ENCODE measurements at places on chromosomes 11 and 22. TPM values are rescaled to one million over a fixed set of nuclear protein-coding genes. Genes with fewer than 3 reads are reported as not detected.

GRCh38 chr22:35582218-35582860 is 34.8 kb downstream of the MB start:
- no peak for DNase-seq

Gene RAB39A
- total RNA-seq, result 0.69 TPM

Gene DUSP8
- total RNA-seq, result 2.5 TPM

- no peak for DNase-seq
Observed at GRCh38 chr22:50529416-50529896, 356 bp downstream of the TYMP start.

GRCh38 chr22:20011993-20012740 is 4.5 kb downstream of the ARVCF start:
- DNase-seq, result no peak

DNA sequence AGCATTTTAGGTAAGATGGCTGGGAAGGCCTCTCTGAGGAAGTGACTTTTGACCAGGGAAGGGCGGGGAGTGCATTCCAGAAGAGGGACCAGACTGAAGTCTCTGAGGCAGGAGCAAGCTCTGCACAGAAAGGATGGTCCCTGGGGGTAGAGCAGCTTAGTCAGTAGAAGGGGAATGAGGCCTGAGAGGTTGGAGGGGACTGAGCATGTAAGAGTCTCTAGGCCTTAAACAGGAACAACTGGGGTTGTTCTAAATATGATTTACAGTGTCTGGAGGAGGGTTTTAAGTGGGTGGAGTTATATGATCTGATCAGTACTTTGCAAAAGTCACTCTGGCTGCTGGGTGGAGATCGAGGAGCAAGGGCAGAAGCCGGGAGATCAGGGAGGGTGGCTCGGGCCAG is 31.7 kb upstream of the TEF start:
- no peak for DNase-seq

DNA sequence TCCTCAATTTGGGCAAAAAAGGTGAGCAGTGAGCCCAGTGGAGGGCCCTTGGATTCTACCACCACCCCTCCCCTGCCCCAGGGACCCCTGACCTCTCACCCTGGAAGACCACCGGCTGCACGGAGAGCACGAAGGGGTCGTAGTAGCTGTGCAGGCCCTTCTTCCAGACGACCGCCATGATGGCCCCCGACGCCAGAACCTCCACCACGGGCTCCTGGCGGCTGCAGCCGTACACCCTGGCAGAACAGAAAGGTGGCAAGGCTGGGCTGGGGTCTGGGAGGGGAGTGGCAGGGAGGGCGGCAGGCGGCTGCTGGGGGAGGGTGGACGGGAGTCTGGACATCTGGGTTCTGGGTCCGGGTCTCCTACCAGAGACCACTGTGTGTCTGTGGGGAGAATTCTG is 23.3 kb downstream of the TMPRSS6 start:
- no peak for DNase-seq

- no peak for DNase-seq
Observed at GRCh38 chr22:17627961-17628405, 566 bp downstream of the ATP6V1E1 start.

Gene GAS2
- total RNA-seq, result 1.4 TPM

DNA sequence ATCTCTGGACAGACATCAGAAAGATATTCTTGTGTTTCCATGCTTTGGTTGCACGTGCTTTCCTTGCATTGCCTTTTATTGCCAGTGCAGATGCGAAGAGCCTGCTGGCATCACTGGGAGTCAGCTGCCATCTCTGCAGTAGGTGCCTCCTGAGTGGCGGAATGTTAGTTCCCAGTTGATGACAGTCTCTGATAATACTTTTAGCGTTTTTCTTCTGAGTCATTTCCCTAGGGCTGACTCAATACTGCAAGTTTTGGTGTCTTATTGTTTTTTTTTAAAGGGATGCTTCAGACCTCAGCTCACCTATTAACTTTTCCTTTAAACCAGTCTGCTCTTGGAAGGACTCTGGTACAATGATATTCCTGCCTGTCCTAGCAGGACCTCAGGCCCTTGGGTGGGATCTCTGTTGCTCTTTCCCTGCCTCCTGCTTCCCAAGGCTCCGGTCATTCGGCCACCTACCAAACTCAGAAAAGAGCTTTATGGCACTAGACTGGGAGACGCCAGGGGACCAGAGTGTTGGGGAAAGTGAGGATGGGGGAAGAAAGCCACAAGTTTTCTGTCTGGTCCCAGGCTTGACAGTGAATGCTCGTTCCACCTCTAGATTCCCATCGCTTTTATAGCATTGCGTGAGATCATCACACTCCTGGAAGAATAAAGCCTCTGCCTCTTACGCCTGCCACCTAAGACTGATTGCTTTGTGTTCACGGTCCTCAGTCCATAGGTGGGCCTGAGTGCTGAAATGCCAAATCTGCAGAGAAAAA is 308.7 kb downstream of the DDX10 start:
- no peak for DNase-seq

Gene LMO1
- total RNA-seq, result not detected

Data from esophagus muscularis mucosa (tissue), 4 donors.